ENCODE measurements at places on chromosomes 3 and 15. TPM values are rescaled to one million over a fixed set of nuclear protein-coding genes. Genes with fewer than 3 reads are reported as not detected.

DNA sequence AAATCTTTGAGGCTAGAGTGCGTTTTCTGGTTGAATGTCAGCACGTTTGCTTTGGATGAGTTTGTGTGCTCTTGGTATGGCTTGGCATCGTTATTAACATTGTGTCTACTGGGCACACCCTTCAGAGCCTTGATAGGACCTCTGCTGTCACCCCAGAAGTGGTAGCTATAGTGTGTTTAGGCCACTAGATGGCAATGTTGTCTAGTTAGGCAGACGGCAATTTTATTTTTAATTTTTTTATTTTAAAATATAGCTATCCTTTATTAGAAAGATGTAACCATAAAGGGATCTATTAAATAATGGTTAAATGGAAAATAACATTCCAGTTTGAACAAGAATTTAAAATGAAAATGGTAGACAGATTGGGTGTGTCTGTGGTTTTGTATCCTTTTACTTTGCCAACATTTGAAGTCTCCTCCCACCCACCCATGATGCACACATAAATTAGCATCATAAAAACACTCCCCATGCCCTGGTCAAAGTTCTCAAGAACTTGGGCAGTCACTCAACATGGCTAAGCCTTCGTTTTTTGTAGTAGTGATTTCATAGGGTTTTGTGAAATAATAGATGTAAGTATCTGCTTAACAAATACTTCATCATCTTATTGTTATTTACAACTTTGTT lies 200.7 kb downstream of the KCNH8 start:
- DNase-seq, result no peak

POMGNT2 gene
- 15.3 TPM for total RNA-seq

DNA sequence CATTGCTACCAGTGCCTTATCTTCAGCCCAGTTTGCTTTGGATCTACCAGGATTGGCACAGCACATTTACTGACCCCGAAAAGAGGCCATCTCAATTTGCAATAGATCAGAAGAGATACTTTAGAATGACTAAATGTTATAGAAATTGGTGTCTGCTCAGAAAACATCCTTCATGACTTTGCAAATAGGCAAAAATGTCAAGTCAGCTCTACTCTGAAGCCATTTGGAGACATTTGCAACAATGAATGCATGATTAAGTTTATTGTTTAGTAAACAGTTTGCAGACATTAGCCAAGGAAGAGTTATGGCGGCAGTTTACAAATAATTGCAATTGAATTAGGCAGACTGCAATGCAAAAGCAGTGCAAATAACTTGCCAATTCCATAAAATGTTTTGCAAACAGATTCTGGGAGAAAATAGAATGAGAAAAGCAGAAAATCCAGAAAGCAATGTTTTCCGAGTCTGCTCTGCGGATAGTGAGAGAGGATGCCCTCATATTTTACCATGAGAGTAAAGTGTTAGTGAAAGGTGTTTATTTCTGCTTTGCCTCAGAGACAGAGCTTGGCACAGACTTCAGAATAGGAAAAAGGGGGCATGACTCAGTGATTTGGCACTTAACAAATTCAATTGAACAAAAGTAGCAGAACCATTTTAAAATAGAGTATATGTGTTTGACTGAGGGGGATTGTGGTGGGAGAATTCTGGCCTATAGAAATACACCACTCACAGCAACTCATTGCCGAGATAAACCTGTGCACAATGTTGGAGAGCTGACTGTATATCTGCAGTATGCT lies 334.9 kb upstream of the NR2F2 start:
- DNase-seq, result no peak

CASR gene
- not detected for total RNA-seq

Data from glomerular endothelial cell (primary cell).